ENCODE measurements at places on chromosomes 2 and 18.

- ATAC-seq = no peak
Observed at GRCh38 chr2:176653479-176654443, 384.5 kb downstream of the MTX2 start.

DNA sequence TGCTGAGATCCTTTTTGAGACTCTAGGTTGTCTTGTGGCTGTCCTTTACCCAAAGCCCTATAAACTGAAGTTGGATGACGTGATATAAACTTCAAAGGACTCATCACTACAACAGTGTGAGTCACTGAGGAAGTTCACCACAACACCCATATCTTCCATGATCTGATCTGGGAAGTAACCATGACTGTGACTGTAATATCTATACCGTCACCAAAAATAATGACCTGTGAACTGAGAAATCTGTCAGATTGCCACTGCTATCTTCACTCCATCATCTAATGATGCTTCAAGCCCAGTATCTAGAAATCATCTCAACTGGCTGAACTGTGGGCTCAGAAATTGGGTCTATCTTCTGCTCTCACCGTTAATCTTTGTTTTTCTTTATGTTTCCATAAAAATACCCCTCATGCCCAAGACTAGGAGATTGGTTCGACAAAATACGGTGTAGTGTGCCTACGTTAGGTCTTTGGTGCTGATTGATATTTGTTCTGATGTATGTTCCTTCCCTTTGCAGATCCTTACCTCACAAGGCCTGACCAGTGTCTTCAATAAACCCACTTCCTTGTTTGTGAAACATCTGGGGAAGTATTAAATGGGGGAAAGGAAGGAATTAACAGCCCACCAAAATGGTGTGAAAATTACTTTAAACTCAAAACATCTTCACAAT lies 78.2 kb downstream of the MYL12B start:
- peak; percentile 61 for ATAC-seq

GRCh38 chr2:173305303-173305702 lies 49.4 kb upstream of the CDCA7 start:
- ATAC-seq = no peak

GRCh38 chr18:79507076-79507545 lies 111.4 kb downstream of the NFATC1 start:
- peak; percentile 51 for ATAC-seq

GRCh38 chr2:38091760-38092159 lies 15.8 kb upstream of the CYP1B1 start:
- no peak for ATAC-seq

DNA sequence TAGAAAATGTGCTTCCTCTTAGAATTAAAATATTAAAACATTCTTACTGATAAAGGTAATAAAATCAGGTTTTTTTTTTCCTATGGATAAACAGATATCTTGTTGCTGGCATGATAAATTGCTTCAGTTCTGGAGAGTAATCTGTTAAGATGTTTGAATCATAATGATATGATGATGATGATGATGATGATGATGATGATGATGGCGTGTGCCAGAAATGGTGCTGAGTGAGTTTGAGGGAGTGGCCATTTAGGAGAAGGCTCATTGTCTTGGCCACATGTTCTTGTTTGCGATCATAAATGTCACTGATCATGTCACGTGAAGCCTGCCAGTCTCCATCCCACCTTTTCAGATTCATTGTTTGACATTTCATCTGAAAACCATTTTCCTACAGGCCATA lies 35.0 kb downstream of the ADAM23 start:
- no peak for ATAC-seq
